ENCODE measurements at places on chromosomes 1 and 21. TPM values are rescaled to one million over a fixed set of nuclear protein-coding genes. Genes with fewer than 3 reads are reported as not detected.
A peak's percentile ranks its signal among the peaks of the same experiment; 100 is the strongest.

DNA sequence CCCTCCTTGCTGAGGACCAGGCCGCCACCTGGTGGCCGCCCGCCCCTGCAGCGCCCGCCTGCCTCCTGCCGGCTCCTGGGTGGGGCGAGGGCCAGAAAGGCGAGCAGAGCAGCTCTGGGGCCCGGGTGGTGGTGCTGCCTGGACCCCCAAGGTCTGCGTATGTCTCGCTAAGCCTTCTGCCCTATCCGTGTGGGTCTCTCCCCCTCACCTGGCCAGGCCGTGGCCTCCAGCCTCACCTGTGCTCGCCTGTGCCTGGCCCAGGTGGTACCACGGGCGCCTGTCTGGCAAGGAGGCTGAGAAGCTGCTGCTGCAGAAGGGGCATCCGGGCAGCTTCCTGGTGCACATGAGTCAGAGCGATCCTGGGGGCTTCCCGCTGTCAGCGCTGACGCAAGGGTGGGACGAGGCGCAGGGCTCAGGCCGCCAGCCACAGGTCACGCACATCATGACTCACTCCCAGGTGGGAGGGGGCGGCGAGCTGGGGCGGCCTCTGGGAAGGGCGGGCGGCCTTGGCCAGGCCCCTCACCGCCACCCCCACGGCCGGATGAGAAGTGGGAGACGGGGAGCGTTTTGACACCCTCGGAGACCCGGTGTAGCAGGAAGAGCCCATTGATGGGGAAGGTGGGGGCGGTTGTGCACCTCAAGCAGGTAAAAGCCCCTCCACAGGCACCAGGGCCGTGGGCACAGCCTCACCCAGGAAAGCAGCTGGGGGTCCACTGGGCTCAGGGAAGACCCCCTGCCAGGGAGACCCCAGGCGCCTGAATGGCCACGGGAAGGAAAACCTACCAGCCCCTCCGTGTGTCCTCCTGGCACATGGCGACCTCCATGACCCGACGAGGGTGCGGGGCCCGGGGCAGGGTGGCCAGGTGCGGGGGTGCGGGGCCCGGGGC lies 9.9 kb downstream of the RNF223 start:
- DNase-seq, result no peak

GRCh38 chr1:233359431-233359830 lies 31.9 kb downstream of the MAP3K21 start:
- no peak for DNase-seq

- DNase-seq, result no peak
Measured at GRCh38 chr1:87051965-87052364, 137.5 kb downstream of the HS2ST1 start.

- DNase-seq, result peak; percentile 63
Measured at GRCh38 chr1:226215239-226215638, 8.2 kb upstream of the MIXL1 start.

Gene CHIA
- not detected for total RNA-seq

Gene TMEM269
- total RNA-seq, result not detected

Gene SCP2
- 137 TPM for total RNA-seq
